NCI-H524 (cell line): ENCODE measurements at places on chromosomes 7 and 10.

DNA sequence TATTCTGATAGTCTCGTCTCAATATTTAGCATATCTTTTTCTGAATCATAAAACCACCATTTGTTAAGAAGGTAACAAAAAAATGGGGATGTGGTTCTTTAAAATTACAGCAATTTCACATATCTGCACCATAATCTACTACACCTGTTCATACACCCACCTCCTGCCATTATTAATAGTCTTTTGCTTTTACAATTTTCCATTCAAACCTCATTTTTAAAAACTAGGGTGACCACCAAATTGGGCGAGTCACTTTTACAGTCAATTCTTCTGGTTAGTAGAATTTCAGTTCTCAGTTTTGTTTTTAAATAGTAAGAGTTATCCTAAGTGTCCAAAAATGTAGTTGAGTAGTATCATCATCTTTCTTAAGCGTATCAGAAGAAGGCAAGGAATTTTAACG, 48.4 kb upstream of the GSAP start:
- DNase-seq: no peak

- no peak for DNase-seq
These were observed 287.9 kb downstream of the TNS3 start for GRCh38 chr7:47293884-47294555.

- no peak for DNase-seq
These were observed 16.2 kb downstream of the PFKFB3 start for GRCh38 chr10:6218692-6219493.

GRCh38 chr7:126803060-126803665, 449.6 kb downstream of the GRM8 start:
- peak; percentile 79 for DNase-seq

GRCh38 chr10:28248092-28248491, 54.8 kb downstream of the MPP7 start:
- peak; percentile 43 for DNase-seq

DNA sequence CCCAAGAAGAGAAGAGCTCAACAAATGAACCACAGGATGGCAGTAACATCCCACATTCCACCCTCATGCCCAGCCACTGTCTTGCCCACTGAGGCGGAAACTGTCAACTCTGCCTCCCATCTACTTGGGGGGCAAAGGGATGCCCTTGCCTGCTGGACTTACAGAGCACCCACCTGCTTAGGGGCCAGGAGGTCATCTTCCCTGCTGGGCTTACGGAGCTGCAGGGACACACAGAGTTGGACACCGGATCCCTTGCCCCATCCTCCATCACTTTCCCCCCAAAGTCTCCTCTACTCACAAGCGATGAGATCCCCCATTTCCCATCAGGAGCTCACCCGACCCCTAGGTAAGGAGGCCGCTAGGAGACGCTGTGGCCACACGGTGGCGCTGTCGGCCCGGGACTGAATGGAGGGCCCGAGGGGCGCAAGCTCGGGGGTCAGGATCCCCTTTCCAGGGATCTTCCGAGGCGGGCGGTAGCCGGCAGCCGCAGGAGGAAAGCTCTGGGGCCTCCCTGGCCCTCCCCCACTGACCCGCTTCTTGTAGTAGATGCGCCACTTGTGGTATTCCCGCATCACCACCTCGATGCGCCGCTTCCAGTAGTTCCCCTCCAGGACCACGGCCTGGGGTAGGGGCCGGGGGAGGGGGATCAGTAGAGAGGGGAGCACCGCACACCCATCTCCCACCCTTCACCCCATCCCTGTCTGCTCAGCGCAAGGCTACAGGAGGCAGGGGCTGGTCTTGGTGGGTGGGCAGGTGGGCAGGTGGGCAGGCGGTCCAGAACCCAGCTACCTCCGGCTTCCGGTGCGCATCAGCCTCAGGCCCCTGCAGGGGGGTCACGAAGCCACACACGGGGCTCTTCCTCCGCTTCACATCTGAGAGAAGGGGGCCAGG, 17.3 kb downstream of the MLXIPL start:
- peak; percentile 57 for DNase-seq
